Fibroblast of mammary gland (primary cell): ENCODE measurements at places on chromosomes 2 and 18.
A peak's percentile ranks its signal among the peaks of the same experiment; 100 is the strongest.

DNA sequence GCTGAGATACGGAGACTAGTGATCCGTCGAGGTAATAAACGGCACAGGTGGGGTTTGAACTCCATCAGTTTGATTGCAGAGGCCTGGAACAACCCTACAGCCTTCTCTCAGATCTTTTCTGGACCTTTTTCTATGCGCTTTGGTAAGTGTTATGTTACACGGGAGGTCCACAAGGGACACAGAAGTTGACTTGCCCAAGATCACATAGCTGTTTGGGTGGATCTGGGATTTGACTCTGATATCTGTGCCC is 1.1 kb upstream of the DNPEP start:
- no peak for DNase-seq

GRCh38 chr2:221468317-221468716 is 103.8 kb downstream of the EPHA4 start:
- no peak for DNase-seq

- no peak for DNase-seq
These were observed 15.6 kb downstream of the RPRD1A start for GRCh38 chr18:36051760-36052159.

- DNase-seq = peak; percentile 53
These were observed 32.6 kb downstream of the MTA3 start for GRCh38 chr2:42601076-42601475.

- no peak for DNase-seq
These were observed 63.4 kb upstream of the SP5 start for GRCh38 chr2:170651624-170652325.
